Large intestine (tissue), 12 donors: ENCODE measurements at places on chromosomes 11 and 22.

DNA sequence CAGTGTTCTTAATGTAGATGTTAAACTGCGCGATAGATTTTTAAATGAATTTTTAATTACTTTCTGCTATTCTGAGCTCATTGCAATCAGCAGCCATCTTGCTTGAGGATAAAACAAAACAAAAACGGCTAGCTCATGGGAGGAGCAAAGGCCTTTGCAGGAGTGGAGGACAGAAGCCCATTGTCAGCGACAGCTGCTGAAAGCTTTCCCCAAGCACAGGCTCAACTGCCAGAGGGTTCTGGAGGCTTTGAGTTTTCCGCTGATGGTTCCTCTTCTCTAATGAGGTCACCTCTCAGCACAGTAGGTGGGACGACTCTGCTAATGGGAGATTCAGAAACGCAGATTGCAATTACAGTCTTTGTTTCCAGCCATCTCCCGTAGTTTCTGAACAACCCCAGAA is 167.1 kb upstream of the TTC12 start:
- no peak for DNase-seq

DNA sequence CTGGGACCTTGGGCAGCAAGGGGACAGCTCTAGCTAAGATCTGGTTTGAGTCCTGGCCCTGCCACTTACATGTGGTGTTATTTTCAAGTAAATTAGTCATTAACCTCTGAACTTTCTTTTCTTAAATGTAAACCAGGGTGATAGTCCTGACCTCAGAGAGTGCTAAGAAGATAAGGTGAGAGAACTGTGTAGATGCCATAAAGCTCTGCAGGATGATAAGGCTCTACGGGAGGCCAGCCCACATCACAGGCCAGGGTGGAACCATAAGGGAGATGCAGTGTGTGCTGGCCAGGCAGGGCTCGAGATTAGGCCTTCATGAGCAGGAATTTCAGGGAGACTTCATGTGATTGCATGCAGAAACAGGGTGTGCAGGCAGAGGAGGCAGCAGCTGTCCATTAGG is 24.2 kb downstream of the NECTIN1 start:
- peak; percentile 76 for DNase-seq

DNA sequence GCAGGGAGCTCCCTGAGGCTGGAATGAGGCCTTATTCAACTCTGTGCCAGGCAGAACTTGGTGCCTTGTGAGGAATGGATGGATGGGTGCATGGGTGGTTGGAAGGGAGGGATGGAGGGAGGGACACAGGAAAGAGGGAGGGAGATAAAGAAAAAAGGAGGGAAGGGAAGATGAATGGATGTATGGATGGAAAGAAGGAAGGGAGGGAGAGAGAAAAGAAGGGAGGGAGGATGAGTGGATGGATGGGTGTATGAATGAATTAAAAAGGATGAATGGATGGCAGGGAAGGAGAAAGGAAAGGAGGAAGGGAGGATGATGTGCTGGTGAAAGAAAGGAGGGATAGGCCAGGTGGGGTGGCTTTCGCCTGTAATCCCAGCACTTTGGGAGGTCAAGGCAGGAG is 34.6 kb downstream of the KCNC1 start:
- DNase-seq, result no peak

- DNase-seq, result peak; percentile 70
These were observed 24.1 kb upstream of the CHKA start for GRCh38 chr11:68145120-68145866.

GRCh38 chr11:129417458-129417857 is 41.8 kb downstream of the BARX2 start:
- no peak for DNase-seq

DNA sequence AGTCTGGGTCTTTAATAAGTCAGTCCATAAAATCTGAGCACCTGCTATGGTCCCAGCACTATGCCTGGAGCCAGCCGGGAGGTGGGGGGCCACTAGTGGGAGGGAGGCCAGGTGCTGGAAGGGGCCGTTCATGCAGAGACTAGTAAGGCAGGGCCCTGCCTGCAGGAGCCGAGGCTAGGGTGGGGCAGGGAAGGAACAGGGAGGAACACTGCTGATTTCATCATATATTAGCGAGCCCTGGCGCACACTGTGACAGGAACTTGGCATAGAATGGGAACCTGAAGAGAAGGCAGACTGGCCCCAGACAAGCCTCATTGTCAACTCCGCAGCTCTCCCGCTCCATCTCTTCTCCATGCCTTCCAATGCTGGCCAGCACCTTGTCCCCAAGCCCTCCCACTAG is 7.1 kb downstream of the VSIG10L2 start:
- DNase-seq, result no peak

DNA sequence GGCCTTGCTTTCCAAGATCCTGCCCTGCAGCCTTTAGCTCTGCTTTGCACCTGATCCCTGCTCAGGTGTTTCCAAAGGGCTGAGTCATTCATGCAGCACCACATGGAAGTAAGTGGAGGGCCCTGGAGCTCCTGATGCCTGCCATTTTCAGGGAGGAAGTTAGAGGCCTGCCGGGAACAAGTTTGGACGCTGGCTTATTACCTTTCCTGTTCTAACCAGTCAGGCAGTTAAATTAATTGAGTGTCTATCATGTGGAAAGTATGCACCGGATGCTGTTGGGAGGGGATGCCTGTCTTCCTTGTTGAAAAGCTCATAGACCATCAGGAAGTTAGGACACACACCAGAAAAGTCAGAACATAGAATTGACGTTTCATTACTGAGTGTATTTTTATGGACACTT is 73.7 kb upstream of the PLET1 start:
- DNase-seq, result no peak

DNA sequence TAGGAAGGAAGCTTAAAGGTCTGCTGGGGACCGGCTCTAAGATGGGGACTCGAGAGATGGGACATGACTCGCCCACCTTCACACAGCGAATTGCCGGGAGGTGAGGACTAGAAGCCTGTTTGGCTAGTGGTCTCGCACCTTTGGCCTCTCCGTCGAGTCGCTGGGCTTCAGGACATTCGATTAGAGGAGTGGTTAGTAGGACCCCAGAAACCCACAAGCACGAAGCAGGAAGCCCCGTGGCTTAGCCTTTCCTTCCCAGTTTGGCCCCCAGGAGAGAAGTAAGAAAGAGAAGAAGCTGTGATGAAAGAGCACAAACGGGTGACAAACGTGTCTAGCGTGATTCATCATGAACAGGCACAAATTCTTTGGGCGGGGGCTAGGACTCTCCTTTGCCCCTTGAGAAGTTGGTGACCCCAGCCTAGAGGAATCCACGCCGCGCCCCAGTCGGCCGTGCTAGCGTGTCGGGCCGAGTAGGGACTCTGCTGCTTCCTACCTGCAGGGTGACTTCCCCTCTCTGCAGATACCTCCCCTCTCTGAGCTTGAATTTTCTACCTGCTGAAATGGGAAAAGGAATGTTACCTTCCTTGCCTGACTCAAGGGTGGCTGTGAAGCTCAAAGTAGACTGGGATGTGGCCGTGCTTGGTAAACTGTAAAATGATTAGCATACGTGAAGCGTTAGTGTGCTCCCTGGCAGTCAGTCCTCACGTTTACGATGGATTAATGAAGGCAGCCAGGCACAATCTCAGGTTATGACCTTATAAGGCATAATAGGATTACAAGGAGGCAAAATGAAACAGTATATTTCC is 1.1 kb upstream of the ADM start:
- peak; percentile 81 for DNase-seq

DNA sequence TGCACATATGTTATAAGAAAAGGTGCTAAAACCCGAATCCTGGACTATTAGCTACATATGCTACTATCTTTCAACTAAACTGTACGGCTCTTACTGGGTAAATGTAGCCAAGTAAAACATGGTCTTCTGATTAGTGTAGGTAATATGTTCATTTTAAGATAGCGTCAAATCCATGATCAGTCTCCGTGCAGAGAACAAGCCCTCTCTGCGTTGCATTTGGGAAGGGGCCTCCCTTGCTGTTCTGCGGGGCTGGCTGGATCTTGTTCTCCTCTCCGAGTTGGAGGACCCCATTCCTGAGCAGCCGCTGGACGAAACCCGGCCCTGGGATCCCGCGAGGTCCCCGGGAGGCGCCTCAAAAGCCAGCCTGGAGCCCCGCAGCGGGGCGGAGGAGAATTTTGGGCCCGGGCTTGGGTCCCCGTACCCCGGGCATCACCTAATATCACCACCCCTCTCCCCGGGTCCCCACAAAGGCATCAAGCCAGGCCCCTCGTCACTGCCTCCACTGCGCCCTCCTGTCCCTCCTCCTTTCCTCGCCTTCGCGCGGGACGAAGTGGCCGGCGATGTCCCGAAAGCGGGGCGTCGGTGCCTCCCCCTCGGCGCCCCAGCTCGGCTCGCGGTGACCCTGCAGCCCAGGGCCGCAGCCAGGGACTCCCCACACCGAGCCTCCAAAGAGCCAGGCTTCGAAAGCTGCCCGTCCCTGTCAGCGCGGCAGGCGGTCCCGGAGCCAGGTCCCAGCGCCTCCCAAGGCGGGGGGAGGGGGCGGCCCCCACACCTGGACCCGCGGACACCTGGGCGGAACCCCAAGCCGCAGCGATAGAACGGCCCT is 54.5 kb upstream of the FBXO3 start:
- DNase-seq, result no peak

GRCh38 chr22:27533105-27533745 is 268.3 kb downstream of the MN1 start:
- no peak for DNase-seq

DNA sequence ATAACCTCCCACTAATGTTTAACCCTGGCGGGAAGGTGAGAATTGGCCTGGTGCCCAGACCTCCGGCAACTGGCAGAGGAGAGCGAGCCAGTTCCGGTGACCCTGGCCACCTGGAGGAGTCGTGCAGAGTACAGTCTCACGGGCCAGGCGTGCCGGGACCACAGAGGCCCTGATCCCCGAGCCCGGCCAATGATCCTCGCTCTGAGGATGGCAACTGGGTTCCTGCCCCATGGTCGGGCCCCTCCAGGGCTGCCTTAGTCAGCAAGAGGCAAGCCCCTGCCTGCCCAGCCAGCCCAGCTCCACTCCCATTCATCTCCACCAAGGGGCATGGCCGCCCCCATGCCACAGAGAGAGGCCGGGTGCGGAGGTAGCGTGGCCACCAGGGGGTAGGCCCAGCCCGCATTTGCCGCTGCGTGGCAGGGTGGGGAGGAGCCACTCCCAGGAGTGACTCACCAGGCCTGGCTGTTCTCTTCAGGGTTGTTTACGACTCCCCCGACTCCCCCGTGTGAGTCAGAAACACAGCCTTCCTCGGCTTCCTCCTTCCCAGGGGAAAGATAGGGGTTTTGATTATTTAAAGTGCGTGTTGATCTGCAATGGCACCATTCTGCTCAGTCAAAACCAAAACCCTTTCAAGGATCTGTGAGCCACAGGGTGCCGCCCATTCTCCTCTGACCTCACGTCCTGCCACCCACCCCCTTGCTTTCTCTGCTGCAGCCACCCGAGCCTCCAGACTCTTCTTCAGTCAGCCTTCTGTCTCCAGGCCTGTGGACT is at the start of gene SLC25A45:
SLC25A45 (minus strand) TSS at position 614 of the 771 bp plus-strand sequence. CDS start 695 bp downstream, outside the sequence.
- peak; percentile 95 for DNase-seq

DNA sequence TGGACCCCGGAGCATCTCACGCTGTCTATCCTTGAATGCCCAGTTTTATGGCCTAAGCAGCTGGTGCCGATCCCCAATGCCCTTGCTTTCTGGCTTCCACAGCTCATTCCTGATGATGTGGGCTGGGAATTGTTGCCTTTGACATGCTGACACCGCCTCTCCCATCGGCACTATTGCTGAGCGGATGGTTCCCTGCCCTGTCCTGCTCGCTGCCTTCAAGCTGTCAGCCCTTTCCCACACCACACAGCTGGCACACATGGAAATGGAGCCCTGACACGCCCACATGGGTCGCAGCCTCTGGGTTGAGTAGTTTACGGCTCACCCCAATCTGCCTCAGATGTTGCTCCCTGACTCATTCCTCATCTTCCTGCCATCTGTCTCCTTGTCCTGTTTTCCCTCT is 110.2 kb upstream of the SESN3 start:
- no peak for DNase-seq

GRCh38 chr11:48019217-48019584 is 38.8 kb downstream of the PTPRJ start:
- peak; percentile 90 for DNase-seq

DNA sequence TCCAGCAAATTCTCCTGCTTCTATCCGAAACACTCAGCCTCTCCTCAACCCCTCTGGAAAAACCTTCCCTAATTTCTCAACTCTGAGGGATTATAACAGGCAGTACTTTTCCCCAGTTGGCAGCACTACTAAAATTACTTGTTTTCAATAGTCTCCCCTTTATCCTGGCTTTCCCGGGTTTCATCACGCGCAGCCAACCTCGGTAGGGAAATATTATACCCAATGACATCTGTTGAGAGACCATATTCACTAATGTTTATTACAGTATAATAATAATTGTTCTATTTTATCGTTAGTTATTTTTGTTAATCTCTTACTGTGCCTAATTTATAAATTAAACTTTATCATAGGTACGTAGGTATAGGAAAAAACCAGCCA is 330 bp upstream of the POLD3 start:
- no peak for DNase-seq

DNA sequence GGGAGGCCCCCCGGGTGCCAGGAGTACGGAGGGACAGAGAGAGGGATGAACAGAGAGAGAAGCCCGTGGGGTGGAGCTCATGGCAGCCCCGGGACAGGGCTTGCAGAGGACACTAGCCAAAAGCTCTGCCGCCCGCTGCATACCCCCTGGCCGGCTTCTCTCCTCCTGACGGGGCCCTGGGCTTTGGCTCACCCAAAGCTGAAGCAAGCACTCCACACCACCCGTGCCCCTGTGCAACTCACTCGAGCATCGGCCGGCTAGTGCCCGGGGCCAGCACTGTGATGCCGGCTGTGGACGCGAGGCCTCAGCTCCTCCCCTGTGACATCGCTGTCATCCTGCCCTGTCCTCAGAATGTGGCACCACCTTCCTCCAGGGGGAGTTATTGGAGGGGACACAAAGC is 429.6 kb downstream of the BRD1 start:
- no peak for DNase-seq

DNA sequence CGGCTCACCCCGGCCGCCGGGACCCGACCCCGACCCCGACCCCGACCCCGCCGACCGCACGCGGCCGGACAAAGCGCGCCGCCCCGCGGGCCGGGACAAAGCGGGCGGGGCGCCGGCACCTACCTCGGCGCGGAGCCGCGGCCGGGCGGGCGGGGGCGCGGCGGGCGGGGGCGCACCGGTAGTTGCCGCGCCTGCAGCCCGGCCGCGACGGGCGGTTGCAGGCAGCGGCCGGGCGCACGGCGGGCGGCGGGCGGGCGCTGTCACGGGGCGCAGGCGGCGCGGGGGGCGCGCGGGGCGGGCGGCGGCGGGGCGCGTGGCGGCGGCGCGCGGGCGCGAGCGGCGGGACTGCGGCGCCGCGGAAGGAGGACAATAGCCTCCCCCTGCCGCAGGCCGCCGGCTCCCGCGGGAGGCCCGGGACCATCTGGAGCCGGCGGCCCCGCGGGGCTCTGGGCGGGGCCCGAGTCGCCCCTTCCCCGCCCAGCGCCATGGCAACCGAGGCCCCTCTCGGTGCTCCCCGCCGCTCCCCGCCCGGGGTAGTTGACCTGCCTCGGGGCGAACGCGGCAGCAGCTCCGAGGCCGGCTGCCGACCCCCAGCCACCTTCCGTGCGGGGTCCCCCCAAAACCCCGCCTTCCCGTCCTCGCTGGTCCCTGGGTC is 851 bp downstream of the SPTBN2 start:
- DNase-seq, result no peak

- no peak for DNase-seq
These were observed 57.9 kb upstream of the SYT13 start for GRCh38 chr11:45344028-45344427.

GRCh38 chr22:23762842-23763578 is at the start of gene C22orf15:
Gene C22orf15, plus strand, starts transcription at chr22:23762990. Its CDS starts 317 bp downstream, at chr22:23763307.
- DNase-seq, result no peak
